T-cell (primary cell): ENCODE measurements at places on chromosomes 1 and 21. TPM values are rescaled to one million over a fixed set of nuclear protein-coding genes. Genes with fewer than 3 reads are reported as not detected.

GRCh38 chr1:93734999-93735398, 53.4 kb upstream of the BCAR3 start:
- no peak for DNase-seq

DNA sequence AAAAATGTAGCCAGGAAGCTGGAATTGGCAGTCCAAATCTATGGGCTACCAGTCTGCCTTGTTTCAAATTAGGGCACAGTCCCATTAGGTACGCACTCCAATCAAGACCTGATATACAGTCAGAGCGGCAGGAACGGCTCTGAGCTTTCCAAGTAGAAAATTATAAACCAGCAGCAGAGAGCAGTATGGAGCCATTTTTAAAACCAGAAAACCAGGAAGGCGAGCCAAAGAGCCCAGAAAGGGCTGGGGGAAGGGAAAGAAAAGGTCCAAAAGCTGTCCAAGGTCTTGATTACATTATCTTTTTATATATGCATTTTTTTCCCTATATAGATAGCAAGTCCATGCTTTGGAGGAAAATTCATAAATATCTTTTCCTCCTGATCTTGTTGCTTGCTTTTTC, 719.0 kb downstream of the RWDD3 start:
- DNase-seq = no peak

DNA sequence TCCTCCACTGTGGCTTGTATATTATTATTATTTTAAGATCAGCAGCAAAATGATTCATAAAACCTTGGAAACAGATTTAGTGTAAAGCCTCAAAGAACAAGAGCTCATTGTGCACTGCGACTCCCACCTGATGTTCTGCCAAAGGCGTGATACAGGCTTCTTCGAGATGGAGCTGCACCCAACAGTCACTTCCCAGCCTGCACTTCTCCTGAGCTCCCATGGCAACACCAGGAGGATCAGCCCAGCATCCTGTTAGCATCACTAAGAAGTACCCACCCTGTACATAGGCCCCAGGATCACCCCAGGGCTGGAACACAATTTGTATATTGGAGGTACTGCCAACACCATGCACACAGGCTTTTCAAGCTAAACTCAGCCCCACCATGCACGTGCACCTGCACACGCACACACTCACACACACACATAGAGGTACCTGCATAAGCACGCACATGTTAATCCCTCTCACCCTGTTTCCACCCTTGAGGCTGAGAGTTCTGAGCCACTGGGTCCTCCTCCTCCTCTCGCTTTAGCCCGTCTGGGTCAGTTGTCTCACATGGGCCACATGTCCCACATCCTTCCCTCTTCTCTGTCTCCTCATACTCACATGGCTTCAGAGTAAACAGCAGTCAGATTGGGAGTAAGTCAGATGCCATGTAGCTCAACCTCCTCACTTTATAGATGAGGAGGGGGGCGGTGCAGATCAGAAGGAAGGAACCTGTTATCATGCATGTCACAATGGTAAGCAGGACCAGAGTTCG, 281.9 kb upstream of the POU3F1 start:
- no peak for DNase-seq

DNA sequence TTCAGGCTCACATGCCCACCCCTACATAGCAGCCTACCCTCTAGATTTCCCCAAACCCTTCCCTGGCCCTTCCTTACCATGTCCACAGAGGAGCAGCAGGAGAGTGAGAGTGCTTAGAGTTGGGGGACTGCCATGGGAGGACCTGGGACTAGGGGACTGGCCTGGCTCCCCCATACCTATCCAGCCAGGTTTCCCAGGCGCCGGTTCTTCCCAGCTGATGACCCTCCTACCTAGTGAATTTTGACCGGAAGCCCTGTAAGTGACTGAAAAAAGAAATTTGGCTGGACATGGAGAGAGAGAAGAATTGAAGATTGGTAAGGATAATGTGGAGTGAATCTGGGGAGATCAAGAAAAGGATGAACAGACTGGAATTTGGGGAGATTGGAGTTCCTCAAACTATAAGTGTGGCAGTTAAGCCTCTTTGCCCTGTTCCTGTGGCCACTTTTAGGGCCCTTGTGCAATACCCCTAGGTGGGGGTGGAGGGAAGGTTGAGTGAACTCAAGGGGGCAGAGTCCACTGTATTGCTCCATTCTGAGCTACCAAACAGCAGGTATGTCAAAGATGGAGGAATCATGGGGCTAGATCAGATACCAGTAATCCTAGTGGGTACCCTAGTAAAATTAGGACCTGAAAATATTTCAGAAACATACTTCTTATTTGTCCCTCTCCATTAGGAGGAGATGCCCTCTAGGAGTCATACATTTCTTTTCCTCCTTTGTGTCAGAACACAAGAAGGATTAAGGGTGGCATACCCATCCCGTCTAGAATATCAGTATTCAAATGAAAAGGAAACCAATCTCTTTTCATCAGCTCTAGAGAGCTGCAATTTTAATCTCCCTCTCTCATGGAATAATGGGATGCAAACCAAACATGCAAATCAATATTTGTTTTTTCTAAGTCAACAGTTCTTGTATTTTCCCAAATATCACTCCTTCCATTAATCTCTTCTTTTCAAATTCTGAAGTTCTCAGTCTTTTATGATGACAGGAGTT, 1.2 kb downstream of the HJV start:
- DNase-seq = no peak

DNA sequence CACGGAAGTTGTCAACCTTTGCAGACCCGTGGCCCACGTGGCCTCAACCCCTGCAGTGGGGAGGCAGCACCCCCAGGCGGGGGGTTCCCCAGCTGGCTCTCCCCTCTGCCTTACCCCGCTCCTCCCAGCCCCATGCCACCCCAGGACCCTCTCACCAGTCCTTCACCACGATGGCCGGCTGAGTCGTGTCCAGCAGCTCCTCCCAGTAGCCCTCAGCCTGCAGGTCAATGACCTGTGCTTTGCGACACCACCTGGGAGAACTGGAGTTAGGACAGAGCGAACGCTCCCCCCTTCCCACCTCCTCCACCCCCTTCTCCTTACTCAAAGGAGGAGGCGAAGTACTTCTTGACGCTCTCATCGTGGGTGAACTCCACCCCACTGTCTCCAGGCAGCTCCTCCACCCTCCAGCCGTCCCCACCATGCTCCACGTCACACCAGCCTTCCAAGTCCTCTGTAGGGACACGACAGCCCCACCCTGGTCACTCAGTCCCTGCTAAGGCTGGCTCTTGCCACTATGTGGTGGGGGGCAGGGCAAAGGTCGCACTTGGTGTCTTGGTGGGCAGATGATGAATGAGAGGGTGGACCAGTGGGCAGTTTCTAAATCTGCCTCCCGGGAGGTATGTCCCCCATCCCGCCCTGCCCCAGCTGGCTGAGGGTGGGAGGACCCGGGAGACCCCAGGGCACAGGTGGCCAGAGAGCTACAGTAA, 4.5 kb downstream of the FBXO2 start:
- DNase-seq = no peak

- DNase-seq = no peak
Measured at GRCh38 chr1:181189245-181189644, 100.7 kb downstream of the IER5 start.

DNA sequence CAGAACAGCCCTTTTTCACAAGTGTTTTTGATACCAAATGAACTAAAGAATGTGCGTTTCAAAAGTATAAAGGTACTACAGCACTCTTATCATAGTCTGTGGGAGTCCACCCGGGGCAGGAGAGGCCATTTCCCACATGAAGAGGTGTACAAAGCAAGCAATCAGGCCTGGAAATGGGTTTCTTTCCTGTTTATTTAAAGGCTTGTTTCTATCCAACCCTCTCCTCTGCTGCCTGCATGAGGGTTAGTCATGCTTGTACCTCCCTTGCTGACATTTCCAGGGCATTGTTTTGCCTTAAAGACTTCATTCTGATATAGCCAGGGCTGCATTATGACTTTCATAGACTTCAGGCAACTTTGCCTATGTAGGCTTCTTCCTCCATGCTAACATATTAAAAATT, 11.6 kb downstream of the SELP start:
- no peak for DNase-seq

- peak; percentile 36 for DNase-seq
Measured at GRCh38 chr1:35726450-35727433, 8.1 kb upstream of the C1orf216 start.

- no peak for DNase-seq
Measured at GRCh38 chr1:206110161-206110560, 7.0 kb downstream of the AVPR1B start.

GRCh38 chr1:207362962-207363860, 41.7 kb downstream of the CD55 start:
- DNase-seq = no peak

- DNase-seq = no peak
Measured at GRCh38 chr1:226449823-226450222, 41.9 kb upstream of the PARP1 start.

DNA sequence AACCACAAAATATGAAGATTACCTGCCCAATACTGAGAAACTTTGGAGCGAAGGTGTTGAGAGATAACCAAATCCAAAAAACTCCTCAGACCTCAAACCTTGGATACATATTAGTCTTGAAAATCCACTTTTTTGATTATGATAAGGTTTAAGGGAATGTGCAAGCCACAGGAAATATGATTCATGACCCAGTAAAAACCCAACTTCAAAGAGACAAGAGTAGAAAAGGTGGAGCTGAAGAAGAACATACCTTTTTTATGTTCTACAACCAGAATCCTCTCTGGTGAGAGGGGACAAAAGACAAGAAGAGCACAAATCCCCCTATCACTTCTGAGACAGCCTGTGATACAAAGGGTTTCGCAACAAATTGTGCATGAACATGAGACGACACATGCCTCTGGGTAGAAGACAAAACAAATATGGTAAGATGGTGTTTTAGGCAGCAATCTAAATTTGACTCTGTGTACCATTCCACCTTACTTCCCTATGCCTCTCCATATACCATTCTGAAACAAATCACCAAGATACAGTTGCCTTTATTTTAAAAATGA, 37.3 kb downstream of the COL24A1 start:
- no peak for DNase-seq

DNA sequence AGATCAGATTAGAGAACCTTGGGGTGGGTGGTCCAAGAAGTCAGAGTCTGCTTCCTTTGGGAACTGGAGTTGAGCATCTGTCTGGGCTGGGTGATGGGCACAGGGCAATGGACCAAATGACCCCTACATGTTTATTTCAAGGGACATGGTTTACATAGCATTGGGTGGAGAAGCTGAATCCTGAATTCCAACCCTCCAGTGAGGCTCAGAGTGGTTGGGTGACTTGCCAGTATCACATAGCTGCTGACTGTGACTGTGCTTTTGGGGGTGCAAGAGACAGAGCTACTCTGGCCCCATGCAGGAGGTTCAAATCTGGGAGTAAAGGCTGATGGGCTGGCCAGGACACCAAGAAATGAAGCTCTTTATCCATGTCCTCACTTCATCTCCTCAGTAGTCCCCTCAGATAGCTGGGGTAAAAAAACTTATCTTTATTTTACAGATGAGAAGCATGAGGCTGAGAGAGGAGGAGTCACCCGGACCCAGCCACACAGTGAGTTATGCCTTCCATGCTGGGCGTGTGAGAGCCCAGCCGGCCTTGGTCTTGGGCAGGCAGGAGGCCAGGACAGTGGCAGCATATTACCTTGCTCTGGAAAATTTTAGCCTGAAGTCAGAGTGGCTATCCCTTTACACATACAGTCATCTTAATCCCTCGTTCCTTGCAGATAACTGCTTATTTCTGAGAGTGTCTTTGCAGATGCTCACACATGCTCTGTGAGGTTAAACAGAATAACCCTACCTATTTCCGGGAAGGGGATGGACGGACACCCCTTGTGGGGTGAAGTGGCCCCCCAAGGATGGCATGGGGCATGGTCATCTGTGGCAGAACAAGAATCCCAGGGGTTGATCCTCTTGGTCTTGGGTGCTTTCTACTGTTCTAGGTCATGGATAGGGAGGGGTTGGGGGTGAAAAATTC, 2.8 kb upstream of the SERINC2 start:
- no peak for DNase-seq

Gene CCDC27
- not detected for total RNA-seq

Gene PDC
- total RNA-seq = not detected

Gene CFAP141
- total RNA-seq = not detected
